ENCODE measurements at places on chromosomes 2 and 18.

DNA sequence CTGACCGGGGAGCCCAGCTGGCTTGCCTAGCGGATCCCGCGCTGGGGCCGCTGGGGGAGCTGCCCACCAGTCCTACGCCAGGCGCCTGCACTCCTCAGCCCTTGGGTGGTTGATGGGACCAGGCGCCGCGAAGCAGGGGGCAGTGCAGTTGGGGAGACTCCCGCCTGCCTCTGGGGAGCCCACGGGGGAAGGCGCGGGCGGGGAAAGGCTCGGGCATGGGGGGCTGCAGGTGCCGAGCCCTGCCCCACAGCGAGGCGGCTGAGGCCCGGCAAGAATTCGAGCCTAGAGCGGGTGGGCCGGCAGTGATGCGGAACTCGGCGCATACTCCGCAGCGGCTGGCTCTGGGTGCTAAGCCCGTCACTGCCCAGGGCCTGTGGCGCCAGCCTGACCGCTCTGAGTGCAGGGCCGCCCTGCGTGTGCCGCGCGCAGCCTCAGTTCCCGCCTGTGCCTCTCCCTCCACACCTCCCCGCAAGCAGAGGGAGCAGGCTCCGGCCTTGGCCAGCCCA lies 249.1 kb upstream of the TEKT4 start:
- no peak for DNase-seq

- DNase-seq, result no peak
Measured at GRCh38 chr2:127032621-127033020, 74.3 kb downstream of the BIN1 start.

DNA sequence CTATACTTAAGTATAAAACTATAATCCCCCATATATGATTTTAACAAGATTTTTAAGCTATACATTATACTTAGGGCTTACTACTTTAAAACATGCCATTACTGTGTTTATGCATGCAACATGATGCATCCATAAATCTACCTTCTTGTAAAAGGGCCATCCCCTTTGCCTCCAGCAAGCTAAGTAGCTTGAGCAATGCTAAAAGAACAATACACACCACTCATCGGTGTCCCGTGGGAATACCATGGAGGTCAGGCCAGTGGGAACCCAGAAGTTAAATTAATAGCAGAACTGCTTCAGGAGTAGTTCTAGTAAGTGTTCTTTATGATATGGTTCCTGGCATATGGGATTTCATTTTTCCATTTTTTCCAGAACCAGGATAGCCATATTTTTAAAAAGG lies 37.8 kb downstream of the SH3RF3 start:
- no peak for DNase-seq

GRCh38 chr2:216724190-216724589 lies 28.8 kb upstream of the IGFBP5 start:
- DNase-seq, result no peak

GRCh38 chr18:33804258-33804657 lies 226.2 kb downstream of the ASXL3 start:
- DNase-seq, result peak; percentile 89

All from DMS79 treated with DMSO at 0.1 percent for 48 hours (cell line).